NCI-H748 treated with DMSO at 0.1 percent for 48 hours (cell line): ENCODE measurements at places on chromosomes 1 and 21.

- DNase-seq: no peak
Measured at GRCh38 chr21:33973268-33973667, 57.7 kb upstream of the ATP5PO start.

DNA sequence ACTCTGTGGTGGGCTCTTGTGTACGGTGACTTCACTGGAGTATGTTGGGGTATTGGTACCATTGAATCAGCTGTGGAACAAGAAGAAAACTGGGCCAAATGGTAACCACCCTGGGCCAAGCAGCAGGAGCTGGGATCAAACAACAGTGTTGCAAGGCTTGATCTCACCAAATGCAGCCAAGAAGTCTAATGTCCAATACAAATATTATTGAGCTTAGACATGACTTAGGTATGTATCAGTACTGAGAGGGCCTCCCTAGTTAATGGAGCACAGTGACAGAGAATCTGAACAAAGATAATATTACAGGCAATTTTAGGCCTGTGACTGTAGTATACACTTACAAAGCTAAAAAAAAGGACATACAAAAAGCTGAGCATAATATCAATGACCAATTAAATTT is 604.8 kb downstream of the PLA2G4A start:
- DNase-seq: no peak

GRCh38 chr1:62687421-62687902 is 724 bp downstream of the DOCK7 start:
- DNase-seq: no peak

GRCh38 chr1:157307491-157307890 is 169.3 kb upstream of the ETV3 start:
- DNase-seq: no peak

- no peak for DNase-seq
Measured at GRCh38 chr21:45167796-45168222, 93.4 kb downstream of the ADARB1 start.

- no peak for DNase-seq
Measured at GRCh38 chr1:215523906-215524305, 43.2 kb upstream of the KCTD3 start.

GRCh38 chr21:44952929-44953627 is 13.2 kb downstream of the SLX9 start:
- DNase-seq: no peak

DNA sequence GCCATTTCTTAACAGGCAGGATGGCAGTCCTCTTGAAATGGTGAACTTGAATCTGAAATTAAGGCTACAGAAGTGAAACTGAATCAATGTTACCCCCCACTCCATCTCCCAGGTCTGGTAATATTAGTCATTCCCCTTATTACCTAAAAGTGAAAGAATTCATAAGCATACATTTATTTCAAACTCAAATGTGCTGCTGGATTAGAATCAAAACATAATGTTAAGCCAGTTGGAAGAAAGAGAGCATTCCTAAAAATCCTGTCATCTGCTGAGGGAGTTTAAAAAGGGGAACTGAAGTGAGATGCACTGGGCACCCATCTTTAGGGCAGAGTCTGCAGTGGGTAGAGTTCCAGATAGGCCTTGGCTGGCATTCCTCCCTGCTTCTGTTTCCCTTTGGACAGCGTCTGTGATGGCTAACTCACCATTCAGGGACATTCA is 17.4 kb downstream of the KIAA0319L start:
- DNase-seq: no peak

GRCh38 chr1:215215846-215216245 is 133.3 kb downstream of the KCNK2 start:
- no peak for DNase-seq

GRCh38 chr1:227548119-227548397 is 15.3 kb upstream of the ZNF678 start:
- DNase-seq: no peak

GRCh38 chr1:59138402-59138801 is 158.5 kb upstream of the FGGY start:
- no peak for DNase-seq

GRCh38 chr1:26907071-26907917 is 6.5 kb downstream of the NR0B2 start:
- peak; percentile 32 for DNase-seq

DNA sequence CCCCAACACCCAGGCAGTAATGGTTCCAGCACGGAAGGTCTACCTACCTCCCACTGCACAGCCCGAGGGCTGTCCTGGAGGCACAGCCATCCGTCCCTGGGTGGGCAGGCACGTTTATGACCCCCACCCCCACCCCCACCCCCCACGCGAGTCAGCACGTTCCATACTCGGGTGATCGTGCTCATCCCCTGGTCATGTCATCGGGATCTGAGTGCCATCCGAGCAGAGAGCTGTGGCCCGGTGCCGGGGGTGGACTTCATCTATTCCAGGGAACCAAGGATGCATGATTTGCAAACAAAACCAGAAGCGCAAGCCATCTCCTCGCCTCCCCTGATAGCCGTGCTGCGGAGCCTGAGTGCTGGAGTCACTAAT is 1.1 kb downstream of the TSPEAR start:
- no peak for DNase-seq

- no peak for DNase-seq
Measured at GRCh38 chr1:68198752-68199151, 33.6 kb downstream of the WLS start.

- DNase-seq: no peak
Measured at GRCh38 chr1:94675373-94675772, 133.8 kb upstream of the F3 start.

GRCh38 chr1:14508613-14509012 is 89.9 kb upstream of the KAZN start:
- DNase-seq: peak; percentile 22

GRCh38 chr1:117387060-117387633 is 19.9 kb downstream of the MAN1A2 start:
- DNase-seq: no peak

DNA sequence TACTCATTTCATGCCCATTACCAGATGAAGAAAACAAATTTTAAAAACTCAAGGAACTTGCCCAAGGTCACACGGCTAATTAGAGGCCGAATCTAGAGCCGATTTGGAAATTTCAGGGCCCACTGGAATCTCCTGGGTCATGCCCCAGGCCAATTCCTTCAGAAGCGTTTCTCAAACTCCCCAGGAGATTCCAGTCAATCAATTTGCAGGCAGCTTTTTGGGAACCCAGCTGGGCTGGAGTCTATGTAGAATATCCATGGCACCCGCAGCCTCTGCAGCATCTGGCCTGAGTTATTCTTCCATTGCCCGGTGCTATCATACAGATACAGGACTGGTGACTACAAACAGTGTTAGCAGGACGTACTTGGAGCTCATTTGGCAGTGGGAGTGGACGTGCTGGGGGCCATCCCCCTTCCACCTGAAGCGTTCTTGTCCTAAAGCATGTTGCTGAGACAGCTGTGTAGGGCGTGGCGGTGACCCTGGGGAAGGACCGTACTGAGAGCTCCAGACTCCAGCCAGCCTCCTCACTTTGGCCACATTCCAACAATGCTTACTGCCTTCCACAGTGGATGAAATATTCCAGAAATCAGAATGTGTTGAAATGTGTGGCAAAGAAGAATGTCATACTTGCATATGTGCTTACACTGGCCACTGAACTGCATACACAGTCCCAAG is 38.3 kb downstream of the ABCG1 start:
- DNase-seq: no peak

- DNase-seq: peak; percentile 98
Measured at GRCh38 chr1:40315795-40316594, 1.1 kb downstream of the COL9A2 start.

GRCh38 chr1:69256036-69256435 is 311.7 kb upstream of the LRRC7 start:
- no peak for DNase-seq

GRCh38 chr1:203776636-203777035 is 11.7 kb downstream of the LAX1 start:
- DNase-seq: no peak

GRCh38 chr21:16821588-16821987 is 691.3 kb upstream of the CXADR start:
- no peak for DNase-seq

DNA sequence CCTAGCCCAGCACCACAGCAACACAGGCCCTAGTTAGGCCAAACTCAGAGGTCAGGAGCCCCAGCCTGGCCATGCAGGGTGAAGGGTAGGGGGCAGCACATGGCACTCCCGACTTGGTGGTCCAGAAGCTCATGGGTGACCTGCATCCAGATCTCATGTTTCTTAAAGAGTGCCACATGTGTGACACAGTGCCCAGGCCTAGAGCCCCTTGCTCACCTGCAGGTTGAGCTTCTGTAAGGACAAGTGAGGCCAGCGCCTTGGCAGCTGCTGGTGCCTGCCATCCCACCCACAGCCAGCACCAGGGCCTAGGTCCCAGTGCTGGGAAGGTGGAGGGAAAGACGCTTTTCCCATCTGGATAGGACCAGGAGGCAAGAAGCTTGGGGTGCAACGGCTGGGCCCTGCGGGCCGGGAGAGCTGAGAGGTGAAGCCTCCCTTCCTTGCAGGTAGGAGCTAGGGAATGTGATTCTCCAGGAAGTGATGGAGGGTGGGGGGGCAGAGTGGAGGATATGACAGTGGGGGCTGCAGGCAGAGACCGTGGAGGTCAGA is 6.5 kb downstream of the SHISA4 start:
- DNase-seq: no peak

DNA sequence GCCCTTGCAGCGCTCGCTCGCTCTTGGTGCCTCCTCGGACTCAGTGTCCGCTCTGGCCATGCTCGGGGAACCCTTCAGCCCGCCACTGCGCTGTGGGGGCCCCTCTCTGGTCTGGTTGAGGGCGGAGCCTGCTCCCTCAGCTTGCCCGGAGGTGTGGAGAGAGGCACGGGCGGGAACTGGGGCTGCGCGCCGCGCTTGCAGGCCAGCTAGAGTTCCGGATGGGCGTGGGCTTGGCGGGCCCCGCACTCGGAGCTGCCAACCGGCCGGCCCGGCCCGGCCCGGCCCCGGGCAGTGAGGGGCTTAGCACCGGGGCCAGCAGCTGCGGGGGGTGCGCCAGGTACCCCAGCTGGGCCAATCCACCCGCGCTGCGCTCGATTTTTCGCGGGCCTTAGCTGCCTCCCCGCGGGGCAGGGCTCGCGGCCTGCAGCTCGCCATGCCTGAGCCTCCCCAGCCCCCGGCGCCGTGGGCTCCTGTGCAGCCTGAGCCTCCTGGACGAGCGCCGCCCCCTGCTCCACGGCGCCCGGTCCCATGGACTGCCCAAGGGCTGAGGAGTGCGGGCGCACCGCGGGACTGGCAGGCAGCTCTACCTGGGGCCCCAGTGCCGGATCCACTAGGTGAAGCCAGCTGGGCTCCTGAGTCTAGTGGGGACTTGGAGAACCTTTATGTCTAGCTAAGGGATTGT is 217.0 kb upstream of the PKN2 start:
- DNase-seq: no peak

DNA sequence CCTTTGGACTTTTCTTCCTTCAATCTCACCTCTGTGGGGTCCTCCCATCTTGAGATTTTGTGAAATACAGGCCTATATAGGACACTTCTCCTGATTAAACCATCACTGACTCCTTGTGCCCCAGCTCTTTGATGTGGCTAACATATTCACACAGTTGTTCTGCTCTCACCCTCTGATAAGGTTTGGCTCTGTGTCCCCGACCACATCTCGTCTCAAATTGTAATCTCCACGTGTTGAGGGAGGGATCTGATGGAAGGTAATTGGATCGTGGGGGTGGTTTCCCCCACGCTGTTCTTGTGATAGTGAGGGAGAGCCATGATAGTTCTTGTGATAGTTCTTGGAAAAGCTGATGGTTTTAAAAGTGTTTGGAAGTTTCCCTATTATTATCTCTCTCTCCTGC is 19.7 kb downstream of the LRRC7 start:
- no peak for DNase-seq

GRCh38 chr1:32864375-32865019 is 6.2 kb downstream of the FNDC5 start:
- DNase-seq: no peak

- DNase-seq: no peak
Measured at GRCh38 chr1:170705981-170706380, 42.0 kb downstream of the PRRX1 start.

- DNase-seq: no peak
Measured at GRCh38 chr21:42047821-42048613, 23.1 kb upstream of the UMODL1 start.

GRCh38 chr1:118861216-118861615 is 126.9 kb downstream of the TBX15 start:
- DNase-seq: no peak
